ENCODE measurements at places on chromosomes 2 and 18.

GRCh38 chr2:217980591-217980990 lies 22.2 kb downstream of the TNS1 start:
- no peak for DNase-seq

DNA sequence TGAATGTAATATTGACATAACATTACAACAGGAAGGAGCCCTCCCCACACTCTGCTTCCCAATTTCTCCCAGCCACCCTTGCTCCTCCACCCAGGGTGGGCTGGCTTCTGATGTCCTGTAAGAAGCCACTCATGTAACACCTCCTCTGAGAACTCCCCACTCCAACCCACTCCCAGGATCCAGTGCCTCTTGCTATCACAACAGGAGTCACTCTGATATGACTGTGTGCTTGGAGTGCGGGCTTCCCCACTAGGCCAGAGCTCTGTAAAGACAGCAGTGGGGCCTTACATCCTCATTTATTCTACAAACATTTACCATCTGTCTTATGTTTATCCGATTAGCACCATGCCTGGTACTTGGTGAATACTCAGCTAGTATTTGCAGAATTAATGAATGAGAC lies 65.1 kb downstream of the PTGR3 start:
- DNase-seq, result no peak

DNA sequence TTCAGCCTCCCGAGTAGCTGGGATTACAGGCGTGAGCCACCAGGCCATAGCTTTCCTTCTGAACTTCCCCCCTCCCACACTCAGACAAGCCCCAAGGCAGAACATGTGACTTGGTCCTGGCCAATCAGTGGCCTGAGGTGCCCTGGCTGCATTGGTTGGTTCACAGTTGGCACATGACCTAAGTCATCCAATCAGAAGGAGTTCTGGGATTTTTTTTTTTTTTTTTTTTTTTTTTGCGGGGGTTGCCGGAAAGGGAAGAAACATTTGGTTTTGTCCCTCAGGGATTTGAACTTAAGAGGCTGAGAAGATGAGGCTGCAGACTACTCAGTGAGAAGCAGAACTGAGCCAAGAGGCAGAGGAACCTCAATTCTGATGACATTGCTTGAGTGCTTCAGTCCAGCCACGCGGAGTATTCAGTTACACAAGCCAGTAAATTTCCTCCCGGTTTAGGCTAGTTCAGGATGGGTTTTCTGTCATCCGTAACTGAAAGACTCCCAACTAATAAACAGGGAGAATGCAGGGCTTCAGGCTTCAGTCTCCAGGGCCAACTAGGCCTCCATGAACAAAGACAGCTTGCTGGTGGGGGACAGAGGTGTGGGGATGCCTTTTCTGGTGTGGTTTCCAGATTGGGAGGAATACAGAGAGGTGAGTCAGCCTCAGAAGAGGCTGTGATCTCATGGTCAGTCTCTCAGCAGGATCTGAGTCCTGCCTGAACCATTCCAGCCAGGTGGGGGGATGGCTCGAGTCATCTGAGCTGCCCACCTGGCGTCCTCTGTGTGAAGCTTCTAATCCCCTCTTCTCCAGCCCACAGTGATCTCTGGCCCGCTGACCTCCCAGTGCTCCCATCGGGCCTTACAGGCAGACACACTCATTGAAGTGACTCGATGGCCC lies 9.2 kb downstream of the PTMA start:
- no peak for DNase-seq

DNA sequence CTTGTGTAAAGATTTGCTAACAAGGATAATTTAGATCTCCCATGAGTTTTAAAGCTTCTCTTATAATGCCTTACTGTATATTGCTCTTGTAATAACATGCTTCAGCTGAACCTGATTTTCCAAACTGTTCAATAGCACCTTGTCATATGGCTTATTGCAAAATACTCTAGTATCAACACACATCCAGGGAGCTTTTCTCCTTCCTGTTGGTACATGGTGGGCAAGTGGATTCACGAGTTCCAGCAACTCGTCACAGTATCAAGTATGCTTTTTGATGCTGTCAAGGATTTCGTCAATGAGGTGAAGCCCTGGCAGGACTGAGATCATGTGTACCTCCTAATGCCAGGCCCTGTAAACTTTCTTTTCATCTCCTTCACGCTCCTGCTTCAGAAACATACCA lies 59.5 kb upstream of the ITPRID2 start:
- DNase-seq, result no peak

DNA sequence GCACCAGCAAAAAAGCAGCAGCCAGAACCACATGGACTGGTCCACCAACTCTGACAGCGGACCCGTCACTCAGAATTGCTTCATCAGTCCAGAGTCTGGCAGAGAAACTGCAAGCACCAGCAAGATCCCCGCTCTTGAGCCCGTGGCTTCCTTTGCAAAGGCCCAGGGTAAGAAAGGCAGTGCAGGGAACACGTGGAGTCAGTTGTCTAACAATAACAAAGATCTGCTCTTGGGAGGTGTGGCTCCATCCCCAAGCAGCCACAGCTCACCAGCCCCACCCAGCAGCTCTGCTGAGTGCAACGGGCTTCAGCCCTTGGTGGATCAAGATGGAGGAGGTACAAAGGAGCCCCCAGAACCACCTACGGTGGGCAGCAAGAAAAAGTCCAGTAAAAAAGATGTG lies 269.3 kb downstream of the SETBP1 start:
- DNase-seq, result no peak

DNA sequence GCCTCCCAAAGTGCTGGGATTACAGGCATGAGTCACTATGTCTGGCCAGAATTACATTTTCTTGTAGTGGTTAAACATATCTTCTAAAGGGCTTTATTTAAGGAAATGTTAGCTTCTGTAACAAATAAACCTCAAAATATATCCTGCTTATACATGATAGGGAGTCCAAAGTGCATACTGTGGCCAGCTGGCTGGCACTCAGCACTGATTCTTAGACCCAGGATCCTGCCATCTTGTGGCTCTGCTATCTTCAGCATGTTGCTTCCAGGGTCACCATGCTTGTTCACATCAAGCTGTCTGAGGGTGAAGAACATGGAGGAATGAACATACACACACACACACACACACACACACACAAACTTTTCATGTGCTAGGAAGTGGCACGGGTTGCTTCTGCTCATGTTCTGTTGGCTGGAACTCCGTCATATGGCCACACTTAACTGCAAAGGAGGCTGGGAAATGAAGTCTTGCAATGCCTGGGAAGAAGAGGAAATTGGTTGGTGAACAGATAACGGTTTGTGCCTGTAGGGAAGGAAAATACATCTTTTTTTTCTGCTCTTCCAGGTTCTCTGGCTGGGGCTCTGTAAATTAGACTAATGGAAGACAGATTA lies 40.0 kb downstream of the NPPC start:
- no peak for DNase-seq

DNA sequence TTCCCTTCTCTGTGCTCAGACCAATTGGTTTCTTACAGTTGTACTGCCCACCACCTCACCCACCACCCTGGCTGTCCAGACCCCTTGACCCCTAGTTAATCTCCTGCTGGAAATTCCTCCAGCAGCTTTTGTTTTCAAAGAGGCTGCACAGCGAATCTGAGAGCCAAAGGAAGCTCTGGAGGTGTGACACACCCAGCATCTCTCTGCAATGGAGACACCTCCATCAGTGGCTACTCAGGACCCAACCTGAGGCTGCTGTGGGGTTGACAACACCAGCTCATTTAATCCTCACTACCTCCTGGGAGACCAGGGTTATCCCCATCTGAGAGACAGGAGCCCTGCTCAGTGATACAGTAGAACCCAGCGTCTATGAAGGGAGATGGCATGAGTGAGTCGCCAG lies 86.4 kb downstream of the BIN1 start:
- no peak for DNase-seq

- DNase-seq, result no peak
Measured at GRCh38 chr2:73821669-73822068, 7.1 kb upstream of the STAMBP start.

DNA sequence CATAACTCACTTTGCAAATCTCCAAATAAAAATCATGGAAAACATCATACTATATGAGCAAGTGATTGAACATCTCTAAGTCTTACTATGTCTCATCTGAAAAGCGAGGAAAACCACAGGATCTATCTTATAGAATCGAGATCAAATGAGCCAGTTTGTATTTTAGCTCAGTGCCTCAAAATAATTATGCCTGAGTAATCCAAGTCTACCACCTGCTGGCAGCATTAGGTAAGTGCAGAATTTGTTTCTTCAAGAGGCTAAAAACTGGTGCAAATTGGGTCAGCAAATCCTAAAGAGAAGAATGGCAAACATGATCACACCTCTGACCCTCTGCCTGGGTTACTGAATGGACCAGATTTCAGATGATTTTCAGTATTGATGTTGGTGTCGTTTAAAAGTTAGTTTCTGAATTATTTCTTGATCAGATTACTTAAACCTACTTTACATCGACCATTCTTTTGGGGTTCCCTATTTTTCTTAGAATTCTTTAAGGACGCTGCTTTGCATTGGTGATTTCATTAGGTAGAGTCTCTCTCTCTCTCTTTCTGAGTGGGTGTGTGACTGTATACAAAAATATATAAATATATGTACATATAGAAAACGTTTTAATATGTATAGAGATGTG lies 12.7 kb upstream of the FHOD3 start:
- no peak for DNase-seq

GRCh38 chr2:235494716-235495372 lies 1.0 kb downstream of the AGAP1 start:
- DNase-seq, result peak; percentile 80

- DNase-seq, result no peak
Measured at GRCh38 chr2:128416109-128416785, 97.6 kb upstream of the HS6ST1 start.

- DNase-seq, result no peak
Measured at GRCh38 chr2:108621687-108622681, 87.7 kb downstream of the LIMS1 start.

DNA sequence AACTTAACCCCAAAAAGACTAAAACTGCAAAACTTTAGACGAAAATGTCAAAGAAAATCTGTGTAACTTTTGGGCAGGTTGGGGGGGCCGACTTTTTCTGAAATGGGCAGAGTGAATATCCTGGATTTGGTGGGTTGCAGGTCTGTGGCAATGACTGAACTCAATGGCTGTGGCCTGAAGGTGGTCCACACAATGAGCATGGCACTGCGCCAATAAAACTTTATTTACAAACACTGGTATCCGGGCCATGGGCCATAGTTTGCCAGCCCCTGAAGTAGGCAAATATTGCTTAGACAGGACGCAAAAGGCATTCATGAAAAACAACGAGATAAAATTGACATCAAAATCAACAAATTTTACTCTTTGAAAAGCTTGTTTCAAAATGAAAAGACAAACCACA lies 66.2 kb downstream of the RTP5 start:
- DNase-seq, result no peak

DNA sequence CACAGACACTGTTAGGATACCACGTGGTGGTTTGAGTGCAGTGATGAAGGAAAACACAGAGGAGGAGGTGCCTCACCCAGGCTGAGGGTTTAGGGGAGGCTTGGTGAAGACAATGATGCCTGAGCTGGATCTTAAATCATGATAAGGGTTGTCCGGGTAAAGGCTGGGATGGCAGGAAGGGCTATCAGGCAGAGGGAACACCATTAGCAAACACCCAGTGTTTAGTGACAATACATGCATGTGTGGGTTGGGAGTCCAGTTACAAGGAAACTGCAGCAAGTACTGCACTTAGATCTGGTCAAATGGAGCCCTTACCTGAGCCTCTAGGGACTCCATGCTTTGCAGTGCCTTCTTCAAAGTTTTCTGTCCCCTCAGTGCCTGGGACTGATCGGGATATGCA lies 79.8 kb upstream of the MBOAT2 start:
- no peak for DNase-seq

DNA sequence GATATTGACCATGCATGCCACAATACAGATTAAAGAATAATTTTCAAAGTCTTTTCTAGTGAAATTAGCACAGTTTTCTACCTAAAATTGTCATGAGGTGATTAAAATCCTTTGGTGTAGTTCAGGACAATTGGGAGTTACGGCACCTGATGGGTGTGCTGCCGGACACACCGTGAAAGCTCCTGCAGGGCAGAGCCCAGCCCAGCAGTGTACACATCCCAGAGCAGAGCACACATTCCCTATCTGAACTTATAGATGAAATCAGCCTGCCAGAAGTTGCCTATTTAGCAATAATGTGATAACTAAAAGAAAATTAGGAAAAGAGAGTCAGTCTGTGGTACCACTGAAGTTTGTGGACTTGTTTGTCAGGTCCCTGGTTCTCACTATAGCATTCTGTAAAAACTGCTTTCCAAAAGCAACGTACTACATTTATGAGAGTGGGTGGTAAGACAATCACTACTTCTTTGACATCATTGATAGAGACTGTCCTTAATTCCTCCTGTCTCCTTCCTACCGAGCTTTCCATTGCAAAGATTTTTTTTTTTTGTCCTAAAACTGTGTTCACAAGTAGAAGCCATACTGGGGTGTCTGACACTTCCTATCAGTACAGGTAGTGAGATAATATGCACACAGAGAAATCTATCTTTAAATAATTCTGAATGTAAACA lies 3.4 kb downstream of the CYTIP start:
- no peak for DNase-seq

GRCh38 chr2:24047703-24048033 lies 477 bp upstream of the WDCP start:
- no peak for DNase-seq

DNA sequence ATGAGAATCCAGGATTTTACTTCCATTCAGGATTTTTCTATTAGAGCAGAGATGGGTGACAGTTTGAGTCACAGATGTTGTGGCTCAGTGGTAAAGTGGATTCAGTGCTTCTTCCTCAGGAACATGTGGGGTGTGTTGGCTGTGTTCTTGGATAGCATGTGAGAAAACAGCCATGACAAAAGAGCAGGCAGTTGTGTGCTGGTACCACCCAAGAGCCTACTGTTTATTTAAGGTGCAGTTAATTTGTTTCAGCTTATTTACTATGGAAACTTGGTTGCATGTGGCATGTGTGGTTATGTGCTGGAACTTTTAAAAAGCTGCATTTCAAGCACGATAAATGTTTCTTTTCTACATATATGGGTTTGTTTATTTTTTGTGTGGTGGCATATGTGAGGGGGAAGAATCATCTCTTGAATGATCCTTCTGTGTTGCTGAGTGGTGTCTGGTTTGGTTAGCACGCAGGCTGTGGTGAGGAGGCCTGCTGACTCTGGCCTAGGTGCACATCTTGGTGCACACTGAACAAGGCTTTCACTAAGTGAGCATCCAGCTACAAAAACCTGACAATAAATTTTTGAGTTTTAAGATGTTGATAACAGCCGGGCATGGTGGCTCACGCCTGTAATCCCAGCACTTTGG lies 67.3 kb downstream of the SPTBN1 start:
- DNase-seq, result no peak

- no peak for DNase-seq
Measured at GRCh38 chr2:219368690-219369191, 19.0 kb downstream of the DNPEP start.

GRCh38 chr18:25058521-25058920 lies 293.4 kb downstream of the ZNF521 start:
- no peak for DNase-seq

GRCh38 chr2:53438100-53438499 lies 329.5 kb upstream of the CHAC2 start:
- DNase-seq, result no peak

DNA sequence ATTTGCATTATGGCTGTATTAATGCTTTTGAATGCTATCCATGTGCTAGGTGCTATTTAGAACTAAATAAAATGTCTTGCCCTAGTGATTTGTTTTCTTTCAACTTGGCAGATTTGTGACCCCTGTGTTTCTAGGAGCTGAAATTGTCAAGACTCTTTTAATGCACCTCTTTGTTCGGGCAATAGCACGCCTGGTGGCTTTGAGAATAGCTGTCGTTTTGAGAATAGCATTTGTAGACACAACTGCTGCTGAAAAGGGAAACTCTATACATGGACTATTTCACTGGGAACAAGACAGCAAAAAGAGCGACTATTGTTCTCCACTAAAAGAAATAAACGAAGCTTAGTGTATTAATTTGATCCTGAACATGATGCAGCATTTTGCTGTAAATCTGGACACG lies 352.1 kb upstream of the ZNF521 start:
- no peak for DNase-seq
